ENCODE measurements at places on chromosomes 2 and 18.

GRCh38 chr2:144015655-144016245, 504.2 kb downstream of the ZEB2 start:
- DNase-seq = peak; percentile 67

DNA sequence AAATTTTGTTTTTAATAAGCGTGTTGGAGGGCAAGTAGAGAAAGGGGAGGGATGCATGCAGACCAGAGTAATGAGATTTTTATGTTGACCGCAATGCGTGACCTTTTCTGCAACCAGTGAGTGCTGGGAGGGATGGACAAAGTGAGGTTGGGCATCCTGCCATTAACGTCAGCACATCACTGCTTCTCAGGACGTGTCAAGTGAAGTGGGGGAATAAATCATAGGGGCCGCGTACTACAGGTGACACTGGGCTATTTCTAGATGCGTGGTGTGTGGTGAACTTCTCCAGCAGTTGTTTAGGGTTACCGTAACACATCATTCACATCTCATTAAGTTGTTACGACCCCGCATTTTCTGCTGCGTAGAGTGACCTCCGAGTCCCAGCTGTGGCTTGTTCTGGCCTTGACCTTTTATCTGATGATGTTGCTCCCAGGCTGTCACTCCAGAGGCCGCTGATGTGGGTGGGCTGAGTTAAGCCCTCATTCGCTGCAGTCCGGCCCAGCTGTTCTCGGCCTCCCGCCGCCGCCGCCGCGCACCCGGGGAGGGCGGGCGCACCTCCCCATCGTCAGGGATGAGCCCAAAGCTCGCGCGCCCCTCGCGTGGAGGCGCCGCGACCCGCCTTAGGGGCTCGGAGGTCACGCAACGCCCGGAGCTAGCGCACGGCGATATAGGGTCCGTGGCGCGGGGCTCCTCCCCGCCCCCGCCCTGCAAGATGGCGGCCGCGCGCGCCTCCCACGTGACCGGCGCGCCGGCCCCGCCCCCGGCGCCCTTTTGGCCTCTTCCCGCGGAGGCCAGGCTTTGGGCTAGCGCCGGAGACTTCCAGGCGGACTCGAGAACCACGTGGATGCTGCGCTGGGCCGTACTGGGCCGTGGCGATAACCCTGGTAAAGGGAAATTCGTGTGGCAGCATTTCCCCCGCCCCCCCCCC, 3.5 kb downstream of the ZCCHC2 start:
- peak; percentile 79 for DNase-seq

- no peak for DNase-seq
Observed at GRCh38 chr2:153519257-153519875, 40.8 kb upstream of the RPRM start.

GRCh38 chr18:45012286-45012685, 331.6 kb downstream of the SETBP1 start:
- peak; percentile 2 for DNase-seq

DNA sequence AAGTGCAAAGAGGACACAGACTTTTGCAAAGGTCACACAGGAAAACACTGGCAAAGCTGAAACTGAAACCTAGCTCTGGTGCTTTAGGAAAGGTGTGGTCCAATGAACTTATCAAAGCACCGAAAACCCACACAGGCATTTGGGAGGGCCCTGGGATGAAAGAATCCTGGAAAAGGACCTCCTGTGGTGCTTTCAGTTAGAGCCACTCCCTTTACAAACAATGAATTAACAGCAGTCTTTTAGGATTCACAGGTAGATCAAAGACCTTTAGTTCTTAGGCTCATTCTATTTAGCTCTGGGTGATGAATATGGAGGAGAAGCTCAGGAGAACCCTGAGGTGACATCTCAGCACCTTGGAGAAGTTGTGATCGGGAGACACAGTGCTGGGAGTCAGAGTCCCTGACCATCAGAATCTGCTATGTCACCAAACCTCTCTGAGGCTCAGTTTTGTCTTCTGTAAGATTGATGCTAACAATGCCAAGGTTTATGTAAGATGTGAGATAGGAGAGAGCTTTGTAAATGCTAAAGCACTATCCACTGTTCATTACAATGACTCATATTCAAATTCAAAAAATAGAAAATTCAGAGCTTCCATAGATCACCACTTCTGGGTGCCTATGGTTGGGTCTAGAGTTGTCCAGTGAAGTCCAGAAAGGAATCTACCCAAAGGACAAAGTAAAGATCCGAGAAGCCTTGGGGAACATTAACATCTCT, 39.3 kb downstream of the VSNL1 start:
- no peak for DNase-seq

- DNase-seq = no peak
Observed at GRCh38 chr2:1584051-1584531, 160.2 kb downstream of the PXDN start.

DNA sequence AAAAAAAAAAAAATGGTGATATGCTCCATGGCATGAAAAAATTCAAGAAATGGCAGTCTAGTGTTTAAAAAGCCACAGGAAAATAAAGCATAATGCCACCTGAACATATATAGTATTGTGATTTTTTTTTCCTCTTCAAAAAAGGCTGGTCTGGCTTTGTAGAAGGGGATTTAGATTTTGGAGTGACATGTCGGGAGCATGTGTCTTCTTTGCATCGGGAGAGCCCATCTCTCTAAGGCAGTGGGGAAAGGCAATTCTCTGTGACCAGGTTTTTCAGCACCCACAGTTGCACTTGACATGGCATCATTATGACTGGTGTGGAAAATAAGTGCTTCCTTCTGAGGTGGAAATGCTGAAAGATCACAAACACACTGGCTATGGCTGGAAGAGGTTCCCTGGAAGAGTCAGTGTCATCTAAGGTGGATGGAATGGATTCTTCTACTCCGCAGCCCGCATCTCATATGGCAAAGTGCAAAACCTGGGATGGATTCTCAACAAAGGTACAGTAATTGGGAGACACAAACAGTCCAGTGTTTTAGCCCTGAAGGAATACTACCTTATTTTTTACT, 172.5 kb downstream of the AGAP1 start:
- peak; percentile 83 for DNase-seq

GRCh38 chr2:40428439-40428838, 23.5 kb downstream of the SLC8A1 start:
- no peak for DNase-seq

DNA sequence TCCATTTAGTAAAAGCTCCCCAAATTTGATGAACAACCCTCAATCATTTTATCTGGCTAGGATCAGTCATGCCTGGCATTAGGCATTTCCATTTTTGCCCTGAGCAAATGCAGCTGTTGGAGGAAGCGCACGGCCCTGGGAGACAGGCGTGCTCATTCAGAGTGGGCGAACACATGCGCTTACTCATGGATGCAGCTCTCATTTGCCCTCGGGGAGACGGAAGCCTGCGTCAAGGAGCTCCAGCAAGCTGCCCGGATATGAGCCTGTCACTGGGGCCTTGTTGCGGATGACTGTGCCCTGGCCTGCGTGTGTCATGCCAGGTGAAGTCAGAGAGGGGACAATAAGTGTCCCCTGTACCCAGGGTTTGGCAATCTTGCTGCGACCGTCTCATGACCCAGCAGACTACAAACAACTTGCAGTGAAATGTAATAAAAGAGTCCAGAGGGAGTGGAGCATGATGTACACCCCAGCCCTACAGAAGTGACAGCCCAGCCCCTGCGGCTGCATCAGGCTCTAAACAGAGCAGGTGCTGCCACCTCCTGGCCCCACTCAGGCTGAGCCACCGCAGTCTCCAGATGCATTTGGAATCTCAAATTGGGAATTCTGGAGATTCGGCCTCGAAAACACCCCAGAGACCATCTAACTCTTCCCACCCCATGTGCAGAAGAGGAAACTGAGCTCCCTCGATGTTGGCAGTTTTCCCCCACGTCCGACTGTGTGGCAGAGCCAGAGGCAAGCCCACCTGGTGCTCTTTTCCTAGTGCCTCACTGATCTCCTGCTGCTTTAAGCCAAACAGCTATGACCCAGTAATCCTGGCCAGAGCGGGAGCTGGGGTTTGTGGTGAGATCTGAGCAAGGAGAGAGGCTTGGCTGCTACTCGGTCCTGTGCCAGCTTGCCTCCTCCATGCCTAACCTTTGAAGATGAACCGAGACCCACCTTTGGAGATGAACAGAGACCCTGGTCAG, 105.0 kb upstream of the ALK start:
- no peak for DNase-seq

- DNase-seq = no peak
Observed at GRCh38 chr2:179605341-179605740, 256.1 kb downstream of the ZNF385B start.

DNA sequence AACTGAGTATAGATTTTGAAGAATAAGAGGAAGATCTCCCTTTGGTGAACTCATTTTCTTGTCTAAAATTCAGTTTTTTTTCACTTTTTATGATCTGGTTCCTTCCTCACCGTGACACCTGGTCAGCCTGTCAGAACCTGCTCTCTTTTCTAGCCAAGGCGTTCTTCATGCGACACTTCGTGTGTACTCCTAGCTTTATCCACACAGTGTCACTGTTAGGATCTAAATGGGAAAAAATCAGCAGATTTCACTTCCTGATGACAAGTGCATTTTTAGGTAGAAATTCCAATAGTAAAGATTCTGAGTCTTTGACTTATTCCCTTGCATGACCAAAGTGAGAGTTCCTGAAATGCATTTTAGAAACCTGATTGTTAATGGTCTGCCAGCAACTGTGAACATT, 89.8 kb downstream of the KLHL14 start:
- DNase-seq = no peak

- peak; percentile 30 for DNase-seq
Observed at GRCh38 chr2:194166818-194167217, 1490.2 kb upstream of the SLC39A10 start.

GRCh38 chr2:229653531-229653930, 60.8 kb downstream of the DNER start:
- DNase-seq = no peak

DNA sequence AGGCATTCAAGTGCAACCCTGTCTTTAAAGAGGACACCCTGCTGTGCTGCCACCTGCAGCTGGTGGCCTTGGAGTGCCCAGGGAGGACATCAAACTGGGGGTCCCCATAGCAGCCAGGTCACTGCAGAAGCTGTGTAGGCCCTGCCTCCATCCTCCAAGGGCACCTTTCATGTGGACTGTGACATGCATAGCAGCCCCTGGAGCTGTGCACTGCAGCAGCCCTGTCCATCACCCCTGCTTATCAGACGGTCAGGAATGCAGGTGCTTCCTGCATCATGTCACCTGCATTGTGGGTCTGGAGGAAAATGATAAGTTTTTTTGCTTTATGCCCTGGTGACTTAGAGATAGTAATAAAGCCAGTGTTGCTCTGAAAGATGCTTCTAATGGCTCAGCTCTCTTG, 155.7 kb downstream of the DYSF start:
- no peak for DNase-seq

- no peak for DNase-seq
Observed at GRCh38 chr2:148901142-148901541, 26.1 kb downstream of the KIF5C start.

- peak; percentile 77 for DNase-seq
Observed at GRCh38 chr18:58591286-58591685, 37.6 kb downstream of the ALPK2 start.

- peak; percentile 65 for DNase-seq
Observed at GRCh38 chr2:239443666-239444567, 43.1 kb upstream of the HDAC4 start.

DNA sequence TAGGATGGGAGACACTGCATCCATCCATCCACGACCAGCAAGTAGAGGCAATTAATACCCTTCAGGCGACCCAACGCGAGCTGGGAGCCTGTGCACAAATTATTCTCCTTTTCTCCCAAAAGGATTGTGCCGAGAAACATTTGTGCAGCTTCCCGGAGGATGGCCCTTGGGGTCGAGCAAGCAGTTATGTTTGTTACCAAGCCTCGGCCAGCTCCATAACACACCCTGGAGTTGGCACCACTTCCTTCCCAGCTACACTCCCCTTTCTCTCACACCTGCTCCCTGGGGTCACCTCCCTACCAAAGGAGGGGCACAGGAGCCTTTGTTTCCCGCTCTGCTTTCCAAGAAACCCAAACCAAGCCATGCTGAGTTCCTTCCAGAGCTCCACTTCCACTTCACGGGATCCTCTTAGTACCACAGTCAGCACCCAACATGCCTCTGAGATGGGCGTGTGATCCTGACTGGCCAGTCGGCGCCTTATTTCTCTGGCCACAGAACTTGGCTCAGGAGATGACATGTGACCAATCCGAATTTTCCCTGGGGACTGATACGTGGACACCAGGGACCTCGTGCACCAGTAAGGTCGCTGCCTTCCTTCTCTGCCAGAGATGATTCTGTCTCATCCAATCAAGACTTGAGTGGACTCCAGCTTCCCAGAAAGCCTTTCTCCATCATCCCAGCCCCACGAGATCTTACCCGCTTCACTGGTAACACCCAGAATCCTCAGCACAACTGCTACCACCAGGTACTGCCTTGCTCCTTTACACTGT, 28.5 kb downstream of the GPR55 start:
- no peak for DNase-seq

- no peak for DNase-seq
Observed at GRCh38 chr18:76558881-76559667, 64.0 kb upstream of the ZNF516 start.

DNA sequence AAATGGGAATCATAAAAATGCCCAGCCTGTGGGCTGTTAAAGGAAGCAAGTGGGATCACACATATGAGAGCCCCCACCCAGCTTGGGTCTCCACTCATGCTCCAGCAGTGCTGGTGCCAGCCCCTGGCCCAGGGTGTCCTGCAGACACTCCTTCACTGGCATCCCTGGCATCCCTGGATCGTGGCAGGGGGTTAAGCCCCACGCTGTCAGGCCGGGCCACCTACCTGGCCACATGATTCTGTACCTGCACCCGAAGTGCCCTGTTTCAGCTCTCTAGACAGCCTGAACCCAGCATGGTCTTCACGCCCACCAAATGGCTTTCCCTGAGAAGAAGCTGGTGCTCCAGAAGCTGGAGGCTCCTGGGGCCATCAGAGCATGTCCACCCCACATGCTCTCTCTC, 137.4 kb downstream of the INHBB start:
- DNase-seq = no peak

DNA sequence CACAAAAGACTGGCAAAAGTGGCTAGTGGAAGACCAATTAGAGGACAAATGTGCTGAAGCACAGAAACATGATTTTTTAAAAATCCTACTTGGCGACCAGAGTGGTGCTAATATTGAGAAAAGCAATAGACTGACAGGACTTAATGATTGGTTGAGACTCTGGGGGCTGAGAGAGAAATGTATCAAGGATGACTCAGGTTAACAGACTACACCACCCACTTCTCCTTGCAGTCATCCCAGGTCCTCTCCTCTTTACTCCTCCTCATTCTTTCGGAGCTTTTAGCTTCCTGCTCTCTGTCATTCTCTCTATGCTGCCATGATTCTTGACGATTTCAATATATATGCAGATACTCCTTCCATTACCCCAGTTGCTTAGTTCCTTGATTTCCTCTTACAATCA, 54.6 kb upstream of the CYTIP start:
- no peak for DNase-seq

Data from NCI-H226 (cell line).